ENCODE measurements at places on chromosomes 2 and 18.

DNA sequence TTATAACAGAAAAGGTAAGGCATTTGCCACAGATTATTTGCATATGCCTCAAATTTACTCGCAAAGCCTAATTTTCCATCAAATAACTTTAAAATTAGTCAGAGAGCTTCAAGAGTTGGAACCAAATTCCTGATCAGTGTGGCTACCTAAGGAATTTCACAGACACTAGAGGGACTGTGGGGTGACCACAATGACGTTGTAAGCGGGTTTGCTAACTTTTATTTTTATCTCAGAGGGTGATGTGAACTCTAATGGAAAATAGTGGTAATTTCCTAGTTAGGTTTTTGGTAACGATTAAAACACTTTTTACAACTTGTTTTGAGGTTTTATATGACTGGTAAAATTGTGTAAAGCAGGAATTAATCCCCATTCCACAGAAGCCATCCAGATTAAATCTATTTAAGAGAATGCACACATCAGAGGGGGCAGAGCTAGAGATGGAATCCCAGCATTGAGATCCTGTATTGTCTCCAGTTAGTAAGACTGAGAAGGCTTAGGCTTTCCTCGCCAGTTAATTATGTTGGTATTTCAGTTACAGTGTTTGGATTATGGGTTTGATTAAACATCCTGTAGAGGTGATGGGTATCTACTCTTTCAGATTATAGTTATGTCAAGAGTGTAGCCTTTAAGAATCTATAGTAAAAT lies 129.0 kb downstream of the GPD2 start:
- peak; percentile 96 for DNase-seq

DNA sequence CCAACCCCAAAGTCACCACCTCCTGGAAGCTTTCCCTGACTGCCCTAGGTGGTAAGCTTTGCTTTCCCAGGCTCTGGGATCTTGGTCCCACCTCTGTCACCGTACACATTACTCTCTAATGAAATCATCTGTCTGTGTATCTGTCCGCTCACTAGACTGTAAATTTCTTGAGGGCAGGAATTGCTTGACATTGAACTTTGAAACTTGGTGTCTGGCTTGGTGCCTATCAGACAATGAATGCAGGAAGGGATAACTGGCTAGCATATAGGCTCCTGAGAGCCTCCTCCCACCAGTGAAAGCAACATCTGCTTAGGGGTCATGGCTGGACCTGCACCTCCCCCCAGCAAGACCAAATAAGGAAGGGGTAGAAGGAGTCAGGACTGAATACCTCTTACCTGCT lies 155.7 kb downstream of the TNS1 start:
- DNase-seq, result no peak

GRCh38 chr2:238966072-238966937 lies 118.4 kb downstream of the TWIST2 start:
- DNase-seq, result no peak

DNA sequence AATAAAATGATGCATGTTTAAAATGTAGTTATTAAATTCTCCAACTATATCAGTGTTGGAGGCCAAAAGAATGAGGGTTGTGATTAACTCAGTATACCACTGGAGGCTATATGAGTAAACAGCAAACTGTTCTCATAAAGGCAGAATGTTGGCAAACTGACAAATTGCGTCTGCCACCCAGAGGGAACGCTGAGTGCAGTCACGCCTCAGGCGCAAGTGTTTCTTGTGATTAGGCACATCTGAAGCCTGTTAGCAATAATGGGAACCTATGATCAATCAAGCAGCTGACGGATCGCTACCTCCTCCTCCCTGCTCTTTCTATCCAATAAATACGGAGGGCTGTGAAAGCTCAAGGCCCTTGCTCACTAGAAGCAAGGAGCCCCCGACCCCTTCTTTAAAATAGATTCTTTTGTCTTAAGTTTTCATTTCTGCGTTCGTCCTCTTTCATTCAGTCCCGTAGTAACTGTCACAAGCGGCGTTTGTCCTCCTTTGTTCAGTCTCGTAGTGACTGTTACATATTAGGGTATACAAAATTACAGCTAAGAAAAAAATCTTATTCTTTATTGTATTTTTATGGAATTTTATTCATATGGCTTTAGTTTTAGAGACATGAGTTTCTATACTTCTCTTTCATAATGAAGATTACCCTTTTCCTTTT lies 16.3 kb upstream of the RMND5A start:
- peak; percentile 77 for DNase-seq

DNA sequence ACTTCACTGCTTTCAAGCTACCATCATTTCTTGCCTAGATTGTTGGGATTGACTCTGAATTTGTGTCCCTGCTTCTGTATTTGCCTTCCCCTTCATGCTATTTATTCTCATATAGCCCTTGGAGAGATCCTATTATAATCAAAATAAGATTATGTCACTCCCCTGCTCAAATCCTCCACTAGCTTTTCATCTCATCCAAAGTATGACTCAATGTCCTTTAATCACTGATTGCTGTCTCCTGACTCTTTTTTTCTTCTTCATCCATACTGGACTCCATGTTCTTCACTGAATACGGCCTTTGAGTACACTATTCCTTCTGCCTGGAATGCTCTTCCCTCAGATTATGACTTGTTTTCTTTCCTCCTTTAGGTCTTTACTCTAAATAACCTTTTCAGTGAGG lies 5.0 kb downstream of the RBKS start:
- no peak for DNase-seq

DNA sequence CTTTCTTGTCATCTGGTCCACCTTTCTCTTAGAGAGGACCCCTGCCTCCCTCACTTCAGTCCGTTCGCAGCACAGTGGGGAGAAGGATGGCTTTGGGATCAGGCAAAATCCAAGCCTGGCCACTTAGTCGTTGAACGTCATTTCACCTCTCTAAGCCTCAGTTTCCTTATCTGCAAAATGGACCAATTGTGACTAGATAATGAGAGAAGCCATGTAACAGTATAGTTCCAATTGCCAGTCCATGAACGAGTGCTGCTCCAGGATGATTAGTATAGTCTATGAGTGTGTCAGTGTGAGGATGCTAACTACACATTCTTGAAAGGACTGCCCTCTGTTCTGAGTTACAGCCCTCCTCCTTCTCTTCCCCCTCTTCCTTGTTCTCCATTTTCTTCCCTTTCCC lies 1.1 kb downstream of the INHA start:
- DNase-seq, result no peak

DNA sequence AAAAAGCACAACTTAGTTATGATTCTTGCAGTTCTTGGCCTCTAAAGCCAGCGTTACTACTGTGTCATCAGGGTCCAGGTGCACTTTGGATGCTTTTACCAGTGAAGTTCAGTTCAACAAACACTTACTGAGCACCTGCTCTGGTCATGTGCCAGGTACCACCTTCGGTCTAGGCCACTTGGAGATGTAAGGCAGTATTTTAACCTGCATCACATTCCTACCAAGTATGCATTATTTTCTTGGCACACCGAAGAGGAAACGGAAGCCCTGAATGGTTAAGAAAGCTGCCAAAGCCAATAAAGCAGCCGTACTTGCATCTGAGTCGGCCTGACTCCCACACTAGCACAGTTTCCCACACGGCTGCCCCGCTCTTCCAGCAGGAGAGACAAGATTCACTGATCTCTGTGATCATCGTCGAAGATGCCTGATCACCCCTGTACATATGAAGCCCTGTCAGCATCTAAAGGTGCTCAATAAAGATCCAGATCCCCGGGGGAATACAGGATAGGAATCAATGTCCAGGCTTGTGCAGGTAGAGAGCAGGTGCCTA lies 427.1 kb downstream of the EIPR1 start:
- no peak for DNase-seq

DNA sequence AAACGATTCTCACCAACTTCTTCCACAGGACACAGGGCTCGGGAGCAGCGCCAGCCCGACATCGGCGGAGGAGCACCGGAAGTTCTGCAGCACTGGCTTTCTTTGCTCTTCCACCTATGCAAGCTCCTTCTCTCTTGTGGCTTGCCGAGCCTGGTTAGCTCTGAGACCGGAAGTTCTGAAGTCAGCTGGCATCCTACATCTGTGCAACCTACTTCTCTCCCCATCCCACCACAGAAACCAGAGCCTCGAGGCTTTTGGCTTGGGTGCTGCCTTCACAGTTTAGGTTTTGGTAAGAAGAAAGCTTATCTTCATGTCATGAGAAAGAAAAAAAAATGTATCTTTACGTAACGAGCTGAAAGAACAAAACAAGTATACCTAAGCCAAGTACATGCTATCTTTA lies 111.7 kb downstream of the ANKRD44 start:
- DNase-seq, result no peak

GRCh38 chr18:45024357-45025088 lies 343.8 kb downstream of the SETBP1 start:
- no peak for DNase-seq

Data from AG10803 (cell line).